ENCODE measurements at places on chromosomes 5 and 9.

DNA sequence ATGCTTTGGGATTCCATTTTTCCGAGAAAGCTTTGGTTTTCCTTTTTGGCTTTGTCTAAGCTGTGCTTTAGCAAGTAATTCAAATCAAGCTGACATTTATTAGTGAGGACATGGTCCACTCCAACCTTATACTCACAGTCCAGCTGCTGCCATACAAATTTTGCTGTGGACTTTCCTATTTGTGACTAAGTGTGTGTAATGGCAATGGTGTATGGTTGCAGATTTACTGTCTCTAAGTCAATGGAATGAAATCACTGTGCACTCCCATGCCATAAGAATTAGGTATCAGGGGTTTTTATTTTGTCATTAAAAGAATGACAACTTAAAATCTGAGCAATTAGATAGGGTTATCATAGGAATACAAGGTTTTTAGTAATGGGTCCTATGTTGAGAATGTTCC, 530.0 kb downstream of the CCDC171 start:
- DNase-seq: no peak

DNA sequence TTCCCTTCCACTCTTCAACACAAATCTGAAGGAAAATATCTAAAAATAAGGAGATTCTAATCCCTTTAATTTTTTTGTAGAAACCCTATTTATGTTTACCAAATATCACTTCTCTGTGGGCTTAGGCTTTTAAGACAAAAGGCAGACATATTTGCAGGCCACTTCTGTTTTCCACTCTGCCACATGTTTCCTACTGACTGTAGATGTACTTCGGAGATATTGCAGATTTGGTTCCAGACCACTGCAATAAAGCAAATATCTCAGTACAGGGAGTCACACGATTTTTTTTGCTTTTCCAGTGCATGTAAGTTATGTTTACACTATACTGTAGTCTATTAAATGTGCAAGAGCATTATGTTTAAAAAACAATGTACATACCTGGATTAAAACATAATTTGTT, 219.0 kb downstream of the SREK1 start:
- no peak for DNase-seq

GRCh38 chr5:65062469-65063083, 293.8 kb downstream of the CWC27 start:
- peak; percentile 90 for DNase-seq

DNA sequence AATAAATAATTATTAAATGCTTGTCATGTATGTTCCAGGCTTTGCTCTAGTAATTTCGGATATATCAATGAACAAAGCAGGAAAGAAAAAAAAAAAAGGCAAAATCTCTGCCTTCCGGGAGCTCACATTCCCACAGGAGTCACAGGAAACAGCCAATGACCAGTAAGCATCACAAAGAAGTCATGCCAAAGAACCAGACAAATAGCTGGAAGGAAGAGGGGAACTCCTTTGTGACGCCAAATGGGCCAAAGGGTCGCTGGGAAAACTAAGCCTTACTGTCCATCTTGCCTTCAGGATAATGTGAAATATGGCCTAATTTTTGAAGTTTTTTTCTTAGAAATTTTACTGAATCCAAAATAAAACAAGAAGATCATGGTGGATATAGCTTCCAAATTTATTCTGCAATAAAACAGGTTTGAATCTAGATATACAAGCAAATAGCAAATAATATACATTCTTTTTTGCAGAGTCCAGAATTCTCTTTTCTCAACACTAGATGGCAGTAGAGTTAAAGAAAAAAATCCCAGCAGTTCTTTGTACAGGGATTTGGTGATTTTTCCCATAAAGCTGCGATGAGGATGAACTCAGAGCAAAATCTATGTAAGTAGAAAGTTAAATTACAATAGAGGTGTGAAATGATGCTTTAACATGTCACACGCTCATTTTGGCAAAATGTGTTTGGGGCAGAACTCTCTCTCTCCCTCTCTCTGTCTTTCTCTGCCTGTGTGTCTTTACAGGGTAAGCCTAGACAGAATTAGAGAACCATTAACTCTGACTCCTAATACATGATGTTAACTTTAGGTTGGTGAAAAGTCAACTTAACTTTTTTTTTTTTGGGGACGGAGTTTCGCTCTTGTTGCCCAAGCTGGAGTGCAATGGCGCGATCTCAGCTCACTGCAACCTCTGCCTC, 60.0 kb upstream of the TUT7 start:
- no peak for DNase-seq

DNA sequence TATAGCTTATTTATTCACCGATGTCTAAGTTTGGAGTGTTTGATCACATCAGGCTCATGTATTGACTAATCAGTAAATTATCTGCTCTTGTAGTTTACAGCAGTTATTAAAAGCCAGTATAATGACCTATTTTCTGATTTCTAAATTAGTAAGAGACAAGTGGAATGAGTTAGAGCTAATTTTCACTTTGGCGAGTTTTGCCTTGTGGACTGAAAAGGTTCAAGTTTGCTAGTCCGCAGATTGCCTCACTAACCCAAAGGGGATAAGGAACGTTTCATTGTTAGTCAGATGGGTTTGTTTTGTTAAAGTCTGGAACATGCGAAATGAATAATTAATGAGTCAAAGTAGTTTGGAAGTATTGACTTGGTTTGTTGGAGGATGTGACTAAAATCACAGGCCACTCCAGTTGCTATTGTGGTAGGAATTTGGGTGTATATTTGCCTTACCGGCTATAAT, 40.1 kb downstream of the SMARCA2 start:
- DNase-seq: no peak

DNA sequence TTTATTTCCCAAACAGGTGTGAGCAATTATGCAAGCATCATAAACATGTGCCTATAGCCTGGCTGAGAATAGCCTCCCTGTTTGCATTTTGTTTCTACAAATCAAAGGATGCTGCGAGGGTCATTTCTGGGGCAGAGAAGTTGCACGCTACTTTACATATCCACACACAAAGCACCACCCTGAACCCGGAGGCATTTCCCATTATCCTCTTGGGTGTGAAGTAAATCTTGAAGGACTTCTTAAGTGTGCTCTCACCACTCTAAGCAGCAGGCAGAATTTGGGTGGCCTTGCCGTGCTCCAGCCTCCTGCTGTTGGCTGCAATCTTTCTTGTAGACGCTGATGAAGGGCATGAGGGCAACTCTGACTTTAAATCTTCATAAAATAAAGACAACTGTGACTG, 124.0 kb upstream of the TLE4 start:
- no peak for DNase-seq

GRCh38 chr5:130799015-130799414, 366.0 kb downstream of the HINT1 start:
- no peak for DNase-seq

GRCh38 chr5:38330207-38330606, 71.8 kb downstream of the EGFLAM start:
- DNase-seq: no peak

DNA sequence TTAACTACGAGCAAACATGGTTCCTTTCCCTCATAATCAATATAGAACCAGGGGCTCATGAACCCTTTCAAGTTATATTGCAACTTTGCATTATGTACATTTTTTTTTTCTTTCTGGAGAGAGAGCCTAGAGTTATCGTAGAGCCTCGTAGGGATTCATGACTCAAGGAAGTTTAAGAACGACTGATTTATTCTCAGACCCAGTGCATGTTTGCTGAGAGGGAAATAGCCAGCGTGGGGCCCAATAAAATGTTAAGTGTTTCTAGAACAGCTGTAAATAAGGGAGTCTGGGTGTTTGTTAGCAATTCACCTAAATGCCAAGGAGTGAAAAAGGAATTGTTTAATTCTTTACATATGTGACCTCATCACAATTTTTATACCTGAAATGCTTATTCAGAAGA, 119.0 kb upstream of the KLF9 start:
- no peak for DNase-seq

- no peak for DNase-seq
Observed at GRCh38 chr9:4035777-4036176, 264.1 kb downstream of the GLIS3 start.

- no peak for DNase-seq
Observed at GRCh38 chr9:3908731-3909130, 382.9 kb upstream of the RFX3 start.

- no peak for DNase-seq
Observed at GRCh38 chr9:93235300-93235960, 51.5 kb downstream of the WNK2 start.

DNA sequence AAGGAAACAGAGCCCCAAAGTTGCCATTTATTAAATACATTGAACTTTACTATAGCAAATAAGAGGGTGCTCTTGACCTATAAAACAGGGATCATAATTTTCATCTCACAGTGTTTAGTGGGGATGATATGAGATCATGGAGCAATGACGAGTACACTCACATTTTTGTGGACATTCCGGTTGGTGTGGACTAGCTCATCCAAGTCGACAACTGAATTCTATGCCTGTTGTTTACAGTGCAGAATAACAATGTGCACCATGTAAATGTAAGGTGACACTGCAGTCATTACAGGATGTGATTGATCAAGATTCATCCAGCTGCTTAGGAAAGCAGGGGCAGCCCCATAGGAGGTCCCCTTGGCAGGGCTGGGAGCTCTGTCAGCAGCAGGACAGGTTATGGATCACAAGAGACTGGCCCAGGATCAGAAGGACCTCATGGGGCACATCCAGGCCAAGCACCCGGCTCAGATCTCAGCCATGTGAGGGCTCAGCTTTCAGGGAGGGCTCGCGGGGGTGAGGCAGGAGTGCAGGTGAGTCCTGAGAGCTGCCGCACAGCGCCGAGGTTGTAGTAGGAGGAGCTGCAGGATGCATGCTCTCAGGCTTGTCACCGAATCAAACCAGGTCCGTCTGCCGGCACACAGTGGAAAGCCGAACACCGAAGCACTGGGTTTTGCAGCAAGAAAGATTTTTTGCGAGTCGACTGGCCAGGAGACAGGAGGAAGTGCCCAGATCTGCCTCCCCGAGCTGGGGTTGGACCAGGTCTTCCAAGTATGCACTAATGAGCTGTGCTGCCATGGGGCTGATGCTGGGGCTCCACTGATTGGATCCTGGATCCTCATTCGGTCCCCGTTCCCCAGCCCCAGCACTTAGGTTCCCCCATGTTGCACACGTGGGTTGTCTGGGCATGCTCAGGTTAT, 28.2 kb downstream of the MRPL36 start:
- DNase-seq: no peak

DNA sequence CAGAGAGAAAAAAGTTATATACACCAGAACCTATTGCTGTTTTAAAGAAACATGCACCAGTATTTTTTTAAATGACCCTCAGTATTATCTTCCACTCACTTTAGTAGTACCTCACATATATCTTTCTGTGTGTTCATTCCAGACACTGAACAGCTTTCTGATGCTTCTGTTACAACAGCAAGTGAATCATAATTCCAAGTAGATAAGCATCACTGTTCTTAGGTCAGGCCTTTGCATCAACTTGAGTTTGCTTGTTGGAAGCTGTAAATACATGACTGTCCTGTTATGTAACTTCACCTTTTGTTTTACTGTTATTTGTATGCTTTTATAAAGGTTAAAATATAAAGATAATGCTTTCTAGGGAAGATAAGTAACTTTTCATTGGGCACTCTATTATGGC, 184.4 kb downstream of the ISL1 start:
- no peak for DNase-seq

DNA sequence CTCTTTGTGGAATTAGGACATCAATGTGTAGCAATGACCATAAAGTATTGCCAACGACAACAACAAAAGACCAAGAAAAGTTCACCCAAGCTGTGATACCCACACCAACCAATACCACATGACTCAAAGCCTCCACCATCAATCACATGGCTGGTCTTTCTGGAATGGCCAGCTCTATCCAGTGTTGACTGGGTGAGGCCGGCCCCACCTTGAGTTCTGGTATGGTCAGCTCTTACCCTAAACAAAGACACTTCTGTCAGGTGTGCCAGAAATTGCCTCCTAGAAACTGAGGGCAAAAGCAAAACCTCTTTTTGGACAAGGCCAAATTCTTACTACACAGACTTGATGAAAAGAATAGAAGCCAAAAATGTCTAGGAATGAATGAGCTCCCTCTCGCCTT, 331.5 kb downstream of the ZNF608 start:
- DNase-seq: no peak

DNA sequence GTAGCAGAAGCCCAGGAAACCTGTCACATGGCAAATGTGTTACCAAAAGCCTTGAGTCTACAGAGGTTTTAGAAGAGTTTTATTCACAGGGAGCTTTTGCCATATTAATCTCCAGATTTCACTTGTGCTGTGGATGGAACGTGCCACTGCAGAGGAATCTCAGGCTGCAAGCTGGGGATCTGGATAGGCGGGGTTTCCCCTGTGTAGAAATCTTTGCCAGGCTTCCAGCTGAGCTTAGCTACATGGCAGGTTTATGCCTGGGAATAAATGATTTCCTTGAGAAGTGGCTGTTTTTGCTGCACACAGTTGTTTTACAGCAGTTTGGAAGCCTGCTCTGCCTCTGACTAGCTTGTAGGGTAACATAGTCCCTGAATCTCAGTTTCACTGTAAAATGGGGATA, 224.6 kb upstream of the PLPPR1 start:
- DNase-seq: no peak

GRCh38 chr5:119385536-119386128, 29.8 kb downstream of the TNFAIP8 start:
- DNase-seq: no peak

GRCh38 chr5:126435261-126435660, 12.1 kb downstream of the GRAMD2B start:
- DNase-seq: no peak

DNA sequence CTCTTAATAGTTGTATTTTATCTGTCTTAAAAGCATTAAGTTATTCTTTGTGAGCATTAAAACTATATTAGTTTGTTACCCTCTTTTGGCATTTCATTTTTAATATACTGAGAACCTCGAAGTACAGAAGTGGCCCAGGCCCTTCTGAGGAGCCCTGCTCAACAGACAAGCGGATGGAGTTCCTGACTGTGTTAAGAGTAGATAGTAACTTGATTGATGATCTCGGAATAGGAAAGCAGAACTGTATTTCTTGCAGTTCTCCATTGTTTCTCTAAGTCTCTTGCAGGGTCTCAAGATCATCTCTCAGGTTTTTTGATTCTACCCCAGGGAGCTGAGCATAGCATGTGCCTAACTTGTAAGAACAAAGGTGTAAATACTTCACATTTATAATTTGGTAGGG, 139.6 kb downstream of the SMARCA2 start:
- no peak for DNase-seq

GRCh38 chr9:33349743-33350142, 52.6 kb downstream of the AQP7 start:
- no peak for DNase-seq

GRCh38 chr5:1264211-1264610, 30.7 kb downstream of the TERT start:
- DNase-seq: no peak

All from ascending aorta (tissue), 2 donors.